Heart left ventricle (tissue), 16 donors: ENCODE measurements at places on chromosomes 4 and X. TPM values are rescaled to one million over a fixed set of nuclear protein-coding genes. Genes with fewer than 3 reads are reported as not detected.

DNA sequence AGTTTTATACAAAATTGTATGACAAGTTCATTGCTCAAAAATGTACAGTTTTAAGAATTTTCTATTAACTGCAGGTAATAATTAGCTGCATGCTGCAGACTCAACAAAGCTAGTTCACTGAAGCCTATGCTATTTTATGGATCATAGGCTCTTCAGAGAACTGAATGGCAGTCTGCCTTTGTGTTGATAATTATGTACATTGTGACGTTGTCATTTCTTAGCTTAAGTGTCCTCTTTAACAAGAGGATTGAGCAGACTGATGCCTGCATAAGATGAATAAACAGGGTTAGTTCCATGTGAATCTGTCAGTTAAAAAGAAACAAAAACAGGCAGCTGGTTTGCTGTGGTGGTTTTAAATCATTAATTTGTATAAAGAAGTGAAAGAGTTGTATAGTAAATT lies 131.0 kb downstream of the TET2 start:
- DNase-seq = no peak

- DNase-seq = no peak
Observed at GRCh38 chrX:129875669-129876068, 30.3 kb upstream of the UTP14A start.

DNA sequence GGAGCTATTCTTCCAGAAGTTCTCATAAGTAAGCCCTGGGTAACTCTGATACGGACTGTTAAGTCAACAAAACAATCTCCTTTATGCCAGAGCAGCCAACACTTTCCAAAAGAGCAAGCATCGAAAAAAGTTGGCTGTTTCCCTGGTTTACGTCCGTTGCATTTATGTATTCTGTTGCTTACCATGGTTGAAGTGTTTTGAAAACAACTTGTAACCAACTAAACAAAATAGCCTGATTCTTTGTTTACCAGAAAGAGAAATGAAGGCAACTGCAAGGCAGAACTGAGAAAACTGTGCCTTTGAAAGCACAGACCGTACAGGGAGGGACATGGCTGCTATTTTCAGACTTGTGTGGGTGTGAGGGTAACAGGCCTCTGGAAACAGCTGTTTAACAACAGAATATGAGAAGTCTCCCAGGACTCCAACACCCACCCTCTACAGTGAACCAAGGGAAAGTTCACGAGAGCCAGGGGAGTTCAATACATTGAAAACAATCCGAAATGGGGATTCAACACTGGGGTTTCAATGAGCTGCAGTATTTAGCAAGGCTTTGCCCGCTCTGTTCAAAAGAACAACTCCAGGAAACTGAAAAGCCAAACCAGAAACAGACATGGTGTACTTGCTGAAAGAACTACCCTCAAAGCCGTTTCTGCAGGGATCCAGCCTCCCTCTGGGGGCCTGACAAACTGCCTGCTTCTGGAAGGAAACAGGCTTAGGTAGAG lies 95.8 kb upstream of the EGFL6 start:
- DNase-seq = no peak

GRCh38 chr4:107896646-107897045 lies 34.7 kb upstream of the CYP2U1 start:
- no peak for DNase-seq

DNA sequence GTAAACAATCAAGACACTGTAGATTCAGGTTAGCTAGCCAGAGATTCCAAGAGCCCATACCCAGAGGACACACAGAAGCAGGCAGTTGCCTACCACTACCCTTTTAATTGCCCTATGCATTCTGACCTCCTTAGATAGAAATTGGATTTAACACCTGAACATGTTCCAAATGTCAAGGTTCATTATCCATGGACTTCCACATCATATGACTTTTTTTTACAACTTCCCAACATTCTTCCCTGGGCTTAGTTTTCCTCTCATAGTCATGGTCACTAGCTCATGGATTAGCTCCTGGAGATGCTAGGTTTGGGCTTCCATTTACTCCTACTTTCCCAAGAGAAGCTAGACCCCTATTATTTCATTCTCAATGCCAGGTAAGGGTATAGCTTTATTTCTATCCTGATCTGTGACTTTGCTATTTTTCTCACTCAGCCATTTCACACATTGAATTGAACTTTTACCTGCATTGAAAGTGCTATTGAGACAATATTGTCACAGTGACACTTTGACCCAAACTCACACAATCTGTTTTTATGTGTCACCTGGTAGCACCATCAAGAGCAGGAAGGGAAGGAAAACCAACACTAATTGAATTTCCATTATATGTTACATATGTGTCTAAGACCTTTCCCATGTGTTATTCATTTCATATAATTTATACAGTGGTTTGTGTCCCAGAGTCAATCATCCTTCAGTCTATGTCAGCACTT lies 44.0 kb upstream of the PRKG2 start:
- no peak for DNase-seq

DNA sequence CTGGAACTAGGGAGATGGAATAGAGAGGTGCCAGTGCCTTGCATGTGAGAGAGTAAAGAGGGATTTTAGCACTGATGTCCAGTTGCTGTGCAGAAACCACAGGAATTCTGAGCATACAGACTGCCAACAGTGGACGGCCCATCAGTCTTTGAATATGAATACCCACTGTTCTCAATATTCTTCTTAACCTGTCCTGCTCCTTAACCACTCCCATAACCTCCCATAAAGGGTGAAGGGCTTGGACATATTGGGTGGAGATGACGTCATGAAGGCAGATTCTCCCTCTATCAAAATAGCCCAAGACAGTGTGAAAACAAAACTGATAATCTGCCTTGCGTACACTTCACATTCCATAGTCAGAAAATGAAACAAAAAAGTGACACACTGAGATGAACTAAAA lies 1313.7 kb upstream of the PABPC4L start:
- no peak for DNase-seq

Gene KCNIP4
- total RNA-seq = not detected

Gene TKTL2
- not detected for total RNA-seq

Gene SRD5A3
- 6.1 TPM for total RNA-seq

Gene SLC26A1
- total RNA-seq = not detected

Gene RHOXF1
- not detected for total RNA-seq

Gene MAEA
- 49.5 TPM for total RNA-seq

Gene SYNPO2
- total RNA-seq = 288 TPM
